ENCODE measurements at places on chromosomes 11 and 22.

- no peak for DNase-seq
Measured at GRCh38 chr11:36230779-36231699, 58.2 kb downstream of the COMMD9 start.

- no peak for DNase-seq
Measured at GRCh38 chr11:109747839-109748238, 325.8 kb downstream of the C11orf87 start.

DNA sequence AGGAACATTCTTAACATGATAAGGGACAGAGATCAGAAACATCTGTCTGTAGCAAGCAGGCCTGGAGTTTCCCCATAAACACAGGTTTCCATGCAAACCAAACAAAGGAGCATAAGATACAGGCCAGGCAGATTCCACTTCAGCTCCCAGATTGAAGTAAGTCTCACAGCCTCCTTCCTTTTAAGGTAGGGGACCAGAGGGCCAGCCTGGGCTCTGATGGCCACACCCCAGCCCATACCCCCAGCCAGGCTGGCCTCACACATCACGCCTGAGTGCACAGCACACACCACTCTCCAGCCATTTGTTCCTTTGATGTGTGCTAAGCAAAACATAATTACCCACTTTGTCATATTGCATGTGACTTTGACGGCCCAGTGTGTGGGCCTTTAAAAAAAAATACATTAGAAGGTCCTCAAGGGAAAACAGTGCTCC is 518.7 kb downstream of the NTM start:
- DNase-seq: no peak

DNA sequence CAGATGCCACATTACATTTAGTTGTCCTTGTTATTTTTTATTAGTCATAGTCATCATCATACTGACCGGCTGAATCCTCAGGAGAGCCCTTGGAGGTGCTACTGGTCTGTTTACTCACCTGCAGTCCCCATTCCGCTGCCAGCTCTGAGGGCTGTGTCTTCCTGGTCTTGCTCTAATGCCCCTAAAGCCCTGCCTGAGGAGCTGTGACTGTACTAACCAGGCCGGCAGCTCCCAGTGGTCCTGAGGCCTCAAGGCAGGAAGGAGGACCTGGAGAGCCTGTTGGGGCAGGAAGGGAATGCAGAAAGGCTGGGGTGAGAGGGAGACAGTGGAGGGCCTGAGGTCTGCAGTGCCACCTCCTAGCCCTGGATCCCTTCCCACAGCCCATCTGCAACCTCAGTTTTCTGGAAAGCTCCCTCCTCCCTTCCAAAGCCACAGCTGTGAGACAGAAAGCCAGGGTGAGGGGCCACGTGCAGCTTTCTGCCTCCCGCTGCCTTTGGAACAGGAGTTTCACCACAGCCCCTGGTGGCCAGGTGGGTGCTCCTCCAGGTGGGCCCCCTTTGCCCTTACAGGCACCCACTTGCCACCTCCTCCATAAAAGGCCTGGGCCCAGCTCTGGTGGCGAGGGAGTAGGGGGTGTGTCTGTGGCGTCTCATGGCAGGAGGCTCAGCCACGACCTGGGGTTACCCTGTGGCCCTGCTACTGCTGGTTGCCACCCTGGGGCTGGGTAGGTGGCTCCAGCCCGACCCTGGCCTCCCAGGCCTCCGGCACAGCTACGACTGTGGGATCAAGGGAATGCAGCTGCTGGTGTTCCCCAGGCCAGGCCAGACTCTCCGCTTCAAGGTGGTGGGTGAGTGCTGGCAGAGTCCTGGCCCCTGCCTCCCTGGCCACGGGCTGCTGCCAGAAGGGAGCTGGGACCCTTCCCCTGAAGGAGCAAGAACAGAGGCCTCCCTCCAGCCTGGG is at the start of gene ZP1:
Gene ZP1 (plus strand): TSS at position 632 of the 960 bp plus-strand sequence. CDS start 20 bp downstream, at position 652.
- DNase-seq: no peak

- no peak for DNase-seq
Measured at GRCh38 chr11:57641011-57641807, 8.5 kb downstream of the YPEL4 start.

GRCh38 chr22:32644252-32645100 is 157.0 kb upstream of the TIMP3 start:
- DNase-seq: peak; percentile 1

GRCh38 chr11:17890325-17890724 is 122.5 kb downstream of the SERGEF start:
- DNase-seq: no peak

- no peak for DNase-seq
Measured at GRCh38 chr11:110085255-110085838, 7.8 kb upstream of the ZC3H12C start.

DNA sequence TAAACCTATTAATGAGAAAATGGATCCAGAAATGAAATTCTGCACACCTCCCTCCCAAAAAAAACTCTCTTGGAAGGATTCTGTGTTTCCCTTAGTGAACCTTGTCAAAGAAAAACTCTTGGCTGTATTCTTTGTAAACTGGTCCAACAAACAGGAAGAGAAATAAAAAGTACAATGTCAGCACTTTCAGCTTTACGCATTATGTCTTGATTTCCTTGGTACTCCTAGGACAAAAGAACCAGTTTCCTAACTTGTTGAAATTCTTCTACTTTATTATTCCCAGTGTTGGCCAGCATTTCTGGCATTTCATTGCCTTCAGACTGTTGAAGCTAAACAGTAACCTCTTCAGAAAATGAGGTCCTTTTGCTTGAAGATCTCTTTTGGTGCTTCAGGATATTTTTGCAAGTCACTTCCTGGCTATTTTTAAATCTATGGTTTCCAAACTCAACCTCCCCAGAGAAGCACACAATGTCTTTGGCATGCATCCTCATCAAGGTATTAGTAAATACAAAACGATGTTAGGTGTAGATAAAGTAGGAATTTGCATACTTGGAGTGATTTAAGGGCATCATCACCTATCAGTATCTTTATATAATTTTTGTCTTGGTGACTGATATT is 342.7 kb downstream of the AASDHPPT start:
- no peak for DNase-seq

- no peak for DNase-seq
Measured at GRCh38 chr11:63683133-63683991, 2.1 kb downstream of the RTN3 start.

DNA sequence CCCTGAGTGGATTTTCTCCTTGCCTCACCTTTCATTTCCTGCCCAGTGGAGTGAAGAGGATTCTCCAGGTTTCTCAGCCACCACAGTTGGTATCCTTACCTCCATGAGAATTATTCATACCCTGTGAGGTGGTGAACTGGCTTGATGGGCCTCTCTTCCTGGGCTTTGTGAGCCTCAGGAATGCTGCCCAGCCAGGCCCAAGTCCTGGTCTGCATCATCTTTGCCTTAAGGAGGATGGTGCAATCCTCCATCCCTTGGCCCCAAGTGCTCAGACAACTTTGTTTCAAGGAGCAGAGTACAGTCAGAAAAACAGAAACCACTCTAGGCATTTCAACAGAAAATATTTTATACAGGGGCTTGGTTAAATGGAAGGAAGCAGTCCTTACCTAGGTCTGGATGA is 114.2 kb upstream of the CADM1 start:
- no peak for DNase-seq

DNA sequence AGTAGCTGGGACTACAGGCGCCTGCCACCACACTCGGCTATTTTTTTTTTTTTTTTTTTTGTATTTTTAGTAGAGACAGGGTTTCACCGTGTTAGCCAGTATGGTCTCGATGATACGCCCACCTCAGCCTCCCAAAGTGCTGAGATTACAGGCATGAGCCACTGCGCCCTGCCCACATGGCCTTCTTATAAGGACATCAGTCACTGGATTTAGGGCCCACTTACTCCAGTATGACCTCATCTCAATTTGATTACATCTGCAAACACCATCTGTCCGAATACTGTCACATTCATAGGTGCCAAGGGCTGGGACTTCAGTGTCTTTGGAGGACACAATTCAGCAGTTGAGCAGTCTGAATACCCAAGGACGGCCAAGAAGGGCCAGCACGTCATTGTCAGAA is 8.2 kb upstream of the PRR5 start:
- no peak for DNase-seq

GRCh38 chr11:130092661-130093060 is 23.0 kb downstream of the APLP2 start:
- no peak for DNase-seq

- DNase-seq: no peak
Measured at GRCh38 chr22:46119729-46120419, 30.5 kb upstream of the PPARA start.

DNA sequence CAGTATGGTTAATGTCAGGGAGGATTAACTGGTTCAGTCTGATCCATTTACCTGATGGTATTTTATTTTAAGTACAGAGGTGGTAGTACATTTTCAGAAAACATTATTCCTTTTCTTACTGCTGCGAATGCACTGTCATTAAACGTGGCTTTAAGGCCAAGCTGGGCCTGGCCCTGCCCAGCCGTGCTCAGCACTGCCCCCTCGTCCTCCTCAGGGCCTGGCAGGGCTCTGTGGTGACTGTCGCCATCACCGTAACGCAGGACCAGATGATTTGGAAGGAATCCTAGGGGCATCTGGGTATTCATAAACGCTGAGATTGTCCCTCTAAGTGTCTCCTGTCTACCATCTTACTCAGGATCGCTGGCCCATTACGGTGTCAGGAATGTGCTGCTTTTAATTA is 302.0 kb downstream of the TBC1D22A start:
- no peak for DNase-seq

DNA sequence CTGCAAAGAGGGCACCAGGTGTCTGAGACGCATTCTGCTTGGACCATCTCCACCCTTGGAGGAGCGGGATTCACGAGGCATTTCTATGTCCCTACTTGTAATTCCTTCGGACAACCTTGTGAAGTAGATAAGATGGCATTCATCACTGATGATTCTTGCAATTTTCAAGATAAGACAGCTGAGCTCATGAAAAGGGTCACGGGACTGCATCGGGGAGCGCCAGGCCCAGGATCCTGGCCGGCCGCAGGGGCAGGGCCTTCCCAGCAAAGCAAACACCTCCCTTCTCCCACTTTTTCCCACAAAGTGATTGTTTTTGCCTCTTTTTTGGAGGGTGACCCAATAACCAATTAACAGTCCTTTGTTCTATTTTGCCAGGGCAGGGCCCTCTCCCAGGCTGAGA is 8.4 kb downstream of the LIF start:
- no peak for DNase-seq

GRCh38 chr11:27411328-27411727 is 48.3 kb upstream of the CCDC34 start:
- DNase-seq: no peak

GRCh38 chr22:39129081-39129480 is 23.4 kb downstream of the CBX7 start:
- no peak for DNase-seq

DNA sequence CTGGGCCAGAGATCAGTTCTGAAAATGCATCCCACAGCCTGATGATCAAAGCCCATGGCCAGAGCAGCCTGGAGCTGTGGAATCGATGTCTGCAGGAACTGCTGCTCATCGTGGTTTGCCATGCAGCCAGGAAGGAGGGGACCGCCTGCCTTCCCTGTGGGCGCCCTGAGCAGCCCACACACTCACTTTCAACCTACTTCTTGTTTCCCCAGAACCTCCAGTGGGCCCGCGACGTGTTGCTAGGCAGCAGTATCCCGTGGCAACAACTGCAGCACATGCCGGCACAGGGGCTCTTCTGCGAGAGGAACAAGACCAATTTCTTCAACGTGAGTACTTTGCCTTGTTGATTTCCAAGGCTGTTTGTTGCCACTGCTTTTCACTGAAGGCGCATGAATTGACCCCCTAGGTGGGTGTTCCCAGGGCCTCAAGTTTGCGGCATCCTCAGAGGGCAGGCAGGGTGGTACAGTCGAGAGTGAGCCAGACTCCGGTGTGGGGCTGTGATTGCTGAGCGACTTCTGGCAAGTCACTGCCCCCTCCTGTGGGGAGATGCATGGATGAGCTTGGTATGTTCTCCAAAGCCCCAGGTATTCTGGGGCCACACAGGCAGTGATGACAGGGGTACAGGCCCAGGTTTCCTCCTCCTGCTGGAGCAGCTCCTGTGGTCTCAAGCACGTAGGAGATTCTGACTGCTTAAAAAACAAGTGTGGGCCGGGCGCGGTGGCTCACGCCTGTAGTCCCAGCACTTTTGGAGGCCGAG is 47.0 kb upstream of the SUSD2 start:
- DNase-seq: peak; percentile 71

GRCh38 chr11:126573325-126573978 is 218.0 kb downstream of the ST3GAL4 start:
- no peak for DNase-seq

GRCh38 chr11:120778685-120779490 is 245.0 kb upstream of the TBCEL start:
- DNase-seq: no peak

DNA sequence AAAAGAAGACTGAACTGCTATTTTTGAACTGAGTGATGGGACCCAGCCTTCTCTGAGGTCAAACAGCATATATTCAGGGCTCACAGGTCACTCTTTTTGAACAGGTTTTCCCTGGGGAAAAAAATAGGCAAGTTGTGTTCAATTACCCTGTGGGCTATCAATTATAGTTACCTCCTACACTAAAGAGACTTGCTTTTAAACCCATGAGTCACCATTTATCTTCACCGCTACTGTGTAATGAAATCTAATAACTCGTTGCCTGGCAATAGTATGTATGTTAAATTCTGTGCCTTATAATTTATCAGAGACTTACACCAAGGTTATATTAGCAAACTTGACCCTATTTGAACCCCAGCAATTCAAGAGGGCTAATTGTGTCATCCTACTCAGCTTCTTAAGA is 98.5 kb downstream of the CYP2R1 start:
- DNase-seq: no peak

GRCh38 chr11:106381895-106382294 is 304.4 kb downstream of the AASDHPPT start:
- DNase-seq: no peak

- no peak for DNase-seq
Measured at GRCh38 chr22:31826443-31826842, 72.6 kb downstream of the DEPDC5 start.

DNA sequence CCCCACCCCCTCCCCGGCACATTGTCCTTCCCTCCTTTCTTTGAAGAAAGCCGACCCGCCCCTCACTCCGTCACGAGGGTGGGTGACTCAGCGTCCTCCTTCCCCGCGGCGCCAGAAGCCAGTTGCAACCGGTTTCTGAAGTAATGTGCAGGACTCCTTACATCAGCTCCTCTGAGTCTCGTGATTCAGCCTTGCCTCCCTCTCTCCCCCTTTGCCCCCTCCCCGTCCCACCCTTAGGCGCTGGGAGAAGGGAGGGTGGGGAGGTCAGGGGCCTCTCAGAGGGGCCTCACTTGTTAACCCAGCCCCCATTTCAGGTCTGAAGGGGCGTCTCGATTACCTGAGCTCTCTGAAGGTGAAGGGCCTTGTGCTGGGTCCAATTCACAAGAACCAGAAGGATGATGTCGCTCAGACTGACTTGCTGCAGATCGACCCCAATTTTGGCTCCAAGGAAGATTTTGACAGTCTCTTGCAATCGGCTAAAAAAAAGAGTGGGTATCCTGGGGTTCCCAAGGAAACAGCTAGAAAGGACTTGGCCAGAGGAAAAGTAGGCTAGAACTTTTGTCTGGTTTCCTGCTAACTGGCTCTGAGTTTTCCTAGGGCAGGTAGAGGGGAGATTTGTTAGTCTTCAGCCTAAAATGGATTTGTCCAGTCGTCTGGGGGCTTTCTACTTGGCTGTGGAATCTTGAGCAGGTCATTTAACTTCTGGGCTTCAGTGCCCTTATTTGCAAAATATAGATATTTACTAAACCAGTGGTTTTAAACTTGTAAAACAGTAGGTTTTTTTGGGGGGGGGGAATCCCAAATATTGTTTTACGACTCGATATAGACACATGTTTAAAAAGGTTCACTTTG is 1.1 kb downstream of the SLC3A2 start:
- peak; percentile 91 for DNase-seq

All from stimulated activated CD8-positive, alpha-beta memory T cell treated with anti-CD3 and anti-CD28 coated beads, Interleukin-12 subunit alpha, Interleukin-12 subunit beta, amount 100 ng/mL, for 1 hour (primary cell).